Stimulated activated CD8-positive, alpha-beta memory T cell treated with anti-CD3 and anti-CD28 coated beads, Interleukin-15, amount 100 ng/mL, for 4 hours (primary cell): ENCODE measurements at places on chromosomes 4 and X.
A peak's percentile ranks its signal among the peaks of the same experiment; 100 is the strongest.

- no peak for DNase-seq
Observed at GRCh38 chr4:42344309-42344708, 53.0 kb upstream of the SHISA3 start.

GRCh38 chrX:119942831-119943184 is 743 bp downstream of the NKAP start:
- no peak for DNase-seq

DNA sequence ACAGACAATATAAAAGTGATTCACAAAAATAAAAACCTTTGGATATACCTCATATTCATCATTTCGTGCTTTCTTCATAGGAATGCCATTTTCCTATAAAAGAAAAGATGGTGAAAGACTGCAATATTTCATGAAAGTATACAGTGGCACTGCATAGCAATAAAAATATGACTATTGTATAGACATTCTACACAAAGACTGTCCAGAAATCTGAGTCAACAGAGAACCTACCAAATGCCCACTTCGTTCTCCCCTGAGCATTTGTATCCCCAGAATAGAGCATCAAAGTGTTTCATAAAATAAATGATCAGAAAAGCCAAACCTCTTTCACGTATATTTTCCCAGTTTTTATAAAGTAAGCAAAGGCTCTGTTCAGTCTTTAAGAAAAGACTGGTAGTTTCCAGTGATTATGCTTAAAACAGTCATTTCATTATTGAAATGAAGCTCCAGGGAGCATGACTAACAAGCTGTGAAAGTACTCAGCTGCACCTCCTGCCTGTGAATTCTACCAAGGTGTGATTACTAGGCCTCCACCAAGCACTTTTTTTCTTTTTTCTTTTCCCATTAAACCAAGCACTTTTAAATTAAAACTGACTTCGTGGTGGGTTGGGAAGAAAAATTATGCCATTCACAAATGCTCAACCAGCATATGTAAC is 20.2 kb downstream of the PPA2 start:
- no peak for DNase-seq

DNA sequence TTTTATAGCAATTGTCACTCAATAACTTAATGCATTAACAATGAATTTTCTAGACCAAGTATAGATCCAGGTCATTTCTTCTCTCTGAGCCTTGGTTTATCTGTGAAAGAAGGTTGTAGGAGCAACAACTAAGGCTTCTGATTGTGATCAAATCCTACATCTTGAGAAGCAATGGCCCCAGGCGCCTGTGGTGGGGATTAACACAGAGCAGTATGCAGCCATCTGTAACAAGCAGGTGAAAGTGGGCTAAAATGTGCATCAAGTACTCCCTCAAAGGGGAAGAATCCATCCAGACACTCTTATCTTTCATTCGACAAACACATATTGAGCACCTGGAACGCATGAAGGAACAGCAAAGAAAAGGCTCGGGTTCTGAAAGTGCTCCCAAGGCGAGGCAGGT is 19.1 kb upstream of the SETD7 start:
- DNase-seq = no peak

DNA sequence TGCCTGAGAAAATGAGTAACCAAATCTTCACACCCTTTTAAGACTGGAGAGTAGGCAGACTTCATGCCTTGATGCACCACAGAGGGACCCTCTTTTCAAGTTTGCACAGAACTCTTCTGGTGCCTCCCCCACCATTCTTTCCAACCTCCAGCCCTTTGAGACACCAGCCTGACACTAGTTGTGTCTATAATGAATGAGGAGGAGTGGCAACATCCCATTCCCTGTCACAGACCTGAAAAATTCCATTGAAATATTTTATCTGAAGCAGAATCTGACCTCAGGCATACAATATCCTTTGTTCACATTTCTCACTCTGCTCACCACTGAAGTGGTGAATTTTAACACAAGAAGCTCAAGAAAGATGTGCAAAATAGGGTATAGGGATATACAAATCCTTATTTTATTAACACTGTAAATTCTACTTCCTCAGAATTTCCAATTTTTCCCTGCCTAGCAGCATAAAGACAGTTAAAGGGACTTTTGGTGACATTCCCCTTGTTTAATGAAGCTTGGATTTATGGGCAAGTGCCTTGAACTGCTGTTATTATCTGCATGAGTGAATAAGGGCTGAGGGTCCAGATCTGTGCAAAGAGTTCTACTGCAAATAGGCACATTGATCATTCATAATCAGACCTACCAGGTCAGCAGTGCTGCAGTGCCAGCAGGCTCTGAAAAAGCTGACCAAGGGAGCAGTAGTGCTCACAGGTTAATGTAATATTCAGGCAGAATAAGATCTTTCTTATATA is 149.9 kb upstream of the PAQR3 start:
- no peak for DNase-seq

- DNase-seq = peak; percentile 51
Observed at GRCh38 chr4:2797545-2798305, 4.8 kb downstream of the SH3BP2 start.

- no peak for DNase-seq
Observed at GRCh38 chr4:144179152-144179739, 38.7 kb upstream of the GYPA start.

GRCh38 chr4:165364452-165365080 is 14.2 kb upstream of the CPE start:
- DNase-seq = no peak

DNA sequence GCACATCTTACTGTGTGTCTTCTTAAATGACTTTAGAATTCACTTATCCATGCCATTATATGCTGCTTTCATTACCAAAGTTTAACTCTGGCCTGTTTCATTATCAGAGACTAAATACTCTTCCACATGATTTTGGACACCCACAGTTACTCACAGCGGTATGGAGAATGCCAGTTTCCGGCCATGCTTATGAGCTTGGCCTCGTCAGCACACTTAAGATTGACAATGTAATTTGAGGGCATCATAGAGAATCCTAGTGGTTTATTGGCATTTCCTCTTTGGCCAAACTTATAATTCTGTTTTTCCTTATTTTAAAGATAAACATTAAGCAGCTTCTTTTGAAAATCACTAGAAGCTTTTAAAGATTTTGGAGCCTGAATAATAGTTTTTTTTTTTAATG is 104.5 kb downstream of the IRF2 start:
- DNase-seq = no peak

DNA sequence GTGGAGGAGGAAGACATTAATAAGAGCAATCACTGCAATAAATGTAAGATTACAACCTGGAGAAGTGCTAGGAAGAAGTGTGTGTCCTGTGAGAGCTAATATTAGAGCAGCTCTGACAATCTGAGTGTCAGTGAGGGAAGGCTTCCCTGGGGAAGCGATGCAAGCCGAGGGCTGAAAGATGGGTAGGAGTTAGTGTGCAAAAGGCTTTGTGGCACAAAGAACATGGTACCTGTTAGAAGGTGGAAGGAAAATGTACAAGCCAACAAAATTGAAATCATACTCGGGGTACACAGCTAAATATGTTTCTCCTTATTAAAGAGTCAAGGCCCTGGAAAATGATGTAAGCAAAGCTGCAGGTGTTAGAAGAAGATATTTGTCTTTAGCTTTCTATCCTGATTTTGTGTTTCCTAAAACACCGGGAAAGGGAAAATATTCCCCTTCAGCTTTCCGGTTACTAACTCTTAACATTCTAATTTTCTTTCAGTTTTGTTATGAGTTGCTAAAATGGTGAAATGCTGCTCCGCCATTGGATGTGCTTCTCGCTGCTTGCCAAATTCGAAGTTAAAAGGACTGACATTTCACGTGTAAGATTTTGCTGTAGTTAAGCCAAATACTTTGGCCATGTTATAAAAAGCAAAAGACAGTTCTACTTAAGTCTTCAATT is 808 bp downstream of the THAP6 start:
- no peak for DNase-seq

DNA sequence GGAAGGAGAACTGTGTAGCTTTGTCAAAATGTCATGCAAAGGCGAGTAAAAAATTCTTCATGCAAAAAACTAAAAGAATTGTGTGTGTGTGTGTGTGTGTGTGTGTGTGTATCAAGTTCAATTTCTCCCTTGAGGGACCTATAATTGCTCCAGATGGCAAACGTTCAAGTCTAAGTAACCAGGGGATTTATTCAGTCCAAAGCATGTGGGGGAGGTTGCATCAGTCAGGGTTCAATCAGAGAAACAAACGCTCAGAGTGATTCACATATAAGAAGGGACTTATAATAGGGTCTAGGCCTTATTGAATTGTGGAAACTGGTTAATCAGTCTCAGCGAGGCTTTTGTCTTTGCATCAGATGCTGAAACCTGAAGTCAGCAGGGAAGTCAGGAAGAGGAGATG is 5.0 kb downstream of the DCAF8L1 start:
- no peak for DNase-seq

- no peak for DNase-seq
Observed at GRCh38 chr4:55925241-55925640, 23.5 kb upstream of the CEP135 start.

GRCh38 chr4:3526456-3526855 is 5.8 kb downstream of the LRPAP1 start:
- DNase-seq = no peak

DNA sequence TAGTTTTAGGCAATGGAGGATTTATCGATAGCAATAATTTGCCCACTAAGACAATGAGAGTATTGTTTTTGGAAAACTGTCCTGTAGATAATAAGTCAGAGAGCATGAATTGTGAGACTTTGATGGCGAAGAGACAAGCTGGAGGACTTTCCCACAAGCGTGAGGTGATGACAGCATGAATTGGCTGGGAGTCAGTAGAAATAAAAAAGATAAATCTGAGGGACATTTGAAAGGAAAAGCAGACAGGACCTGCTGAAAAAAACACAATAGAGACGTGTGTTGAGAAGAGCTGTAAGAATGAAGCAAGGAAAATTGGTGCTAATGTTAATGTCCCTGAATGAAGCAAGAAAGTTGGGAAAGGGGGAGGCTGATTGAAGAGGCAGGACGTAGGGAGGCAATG is 233.5 kb downstream of the DCTD start:
- no peak for DNase-seq

GRCh38 chrX:24859211-24859841 is 156.4 kb downstream of the ARX start:
- DNase-seq = no peak

- no peak for DNase-seq
Observed at GRCh38 chr4:159451006-159451405, 348.1 kb downstream of the RAPGEF2 start.

- DNase-seq = no peak
Observed at GRCh38 chr4:94420356-94420755, 31.4 kb upstream of the PDLIM5 start.

DNA sequence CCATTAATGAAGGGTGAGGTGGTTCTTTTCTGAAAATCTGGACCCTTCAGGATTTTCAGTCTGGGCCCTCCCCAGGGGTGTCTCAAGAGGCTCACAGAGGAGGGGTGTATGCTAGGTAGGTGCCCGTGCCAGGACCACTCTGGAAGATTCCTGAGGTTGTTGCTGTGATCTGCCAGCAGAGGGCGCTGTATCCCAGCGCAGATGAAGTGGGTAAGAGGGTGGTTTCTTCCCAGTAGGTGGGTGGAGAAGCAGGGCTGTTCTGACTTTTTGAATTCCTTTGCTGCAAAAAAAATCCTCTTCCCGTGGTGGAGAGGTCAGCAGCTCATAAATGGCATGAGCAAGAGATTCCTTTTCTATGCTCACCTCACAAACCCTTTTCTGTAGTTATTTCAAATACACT is 51.1 kb downstream of the SCML1 start:
- no peak for DNase-seq

- no peak for DNase-seq
Observed at GRCh38 chrX:110491846-110492620, 133.4 kb downstream of the RTL9 start.

DNA sequence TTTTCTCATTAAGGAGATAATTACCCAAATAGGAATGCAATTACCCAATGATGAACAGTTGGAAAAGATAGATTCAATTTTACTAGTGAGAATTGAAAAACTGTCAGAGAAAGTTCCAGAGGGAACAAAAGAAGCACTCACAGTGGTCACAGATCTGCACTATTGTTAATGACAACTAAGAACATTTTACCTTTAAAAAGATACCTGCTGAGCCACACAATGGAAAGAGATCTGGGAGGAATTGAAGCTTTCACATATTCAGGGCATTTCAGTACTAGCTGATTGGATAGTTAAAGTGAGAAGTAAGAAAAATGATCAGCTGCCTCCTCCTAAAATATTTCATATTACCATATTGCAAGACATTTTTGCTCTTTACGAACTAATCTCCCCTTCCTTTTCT is 1822.2 kb downstream of the STIM2 start:
- no peak for DNase-seq

DNA sequence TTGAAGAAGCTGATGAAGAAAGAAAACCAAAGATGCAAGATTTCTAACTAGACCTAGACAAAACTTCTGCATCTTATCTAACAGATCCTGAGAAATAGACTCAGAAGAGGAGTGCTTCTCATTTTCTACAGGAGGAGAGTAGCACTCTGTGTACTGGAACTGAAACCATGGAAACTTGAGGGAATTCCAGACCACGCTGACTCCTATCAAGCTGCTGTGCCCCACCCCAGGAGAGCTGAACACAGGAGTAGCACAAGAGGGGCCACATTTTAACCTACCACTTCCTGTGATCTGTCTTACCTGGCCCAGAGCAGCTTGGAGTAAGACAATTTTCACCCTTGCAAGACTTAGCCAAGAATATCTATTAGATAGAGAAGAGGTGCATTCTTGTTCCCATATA is 248.9 kb downstream of the SCFD2 start:
- no peak for DNase-seq

- no peak for DNase-seq
Observed at GRCh38 chr4:21765810-21766407, 182.7 kb downstream of the KCNIP4 start.

- DNase-seq = no peak
Observed at GRCh38 chr4:70984589-70984988, 8.9 kb upstream of the DCK start.

- no peak for DNase-seq
Observed at GRCh38 chr4:55458164-55458563, 62.4 kb downstream of the TMEM165 start.

- DNase-seq = no peak
Observed at GRCh38 chr4:48939785-48940184, 33.2 kb upstream of the OCIAD2 start.

- DNase-seq = no peak
Observed at GRCh38 chr4:14726877-14727361, 275.4 kb upstream of the CPEB2 start.

DNA sequence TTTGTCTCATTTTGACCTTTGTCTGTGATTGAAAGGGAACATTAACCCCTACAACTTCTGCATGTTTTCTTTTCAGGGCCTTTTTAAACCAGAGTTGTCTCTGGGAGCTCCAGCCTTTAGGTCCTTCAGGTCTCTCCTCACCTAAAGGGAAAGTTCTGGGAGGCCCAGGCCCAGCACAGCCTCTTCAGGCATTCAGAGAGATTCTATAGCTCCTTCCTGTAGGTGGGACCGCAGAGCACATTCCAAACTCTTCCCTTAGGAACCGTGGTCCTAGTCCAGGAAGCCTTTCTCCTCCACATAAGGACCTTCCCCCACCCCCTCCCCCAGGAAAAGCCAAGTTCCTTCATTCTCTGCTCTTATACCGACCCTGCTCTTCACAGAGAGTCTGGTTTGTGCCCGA is 14.9 kb downstream of the NKX6-1 start:
- DNase-seq = no peak

DNA sequence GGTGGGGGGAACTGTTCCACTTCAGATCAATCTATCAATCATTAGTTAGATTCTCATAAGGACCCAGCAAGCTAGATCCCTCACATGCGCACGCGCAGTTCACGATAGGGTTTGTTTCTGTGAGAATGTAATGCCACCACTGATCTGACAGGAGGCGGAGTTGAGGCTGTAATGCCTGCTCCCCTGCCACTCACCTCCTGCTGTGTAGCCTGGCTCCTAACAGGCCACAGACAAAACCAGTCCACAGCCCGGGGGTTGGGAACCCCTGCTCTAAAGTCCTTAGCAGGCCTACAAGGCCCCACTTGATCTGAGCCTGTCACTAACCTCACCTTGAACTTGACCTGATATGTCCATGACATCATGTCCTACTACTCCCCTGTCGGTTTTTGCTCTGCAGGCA is 30.3 kb downstream of the ARL9 start:
- DNase-seq = no peak
